NCI-H526 (cell line): ENCODE measurements at places on chromosomes 5 and 9.

GRCh38 chr5:160435532-160435931, 13.9 kb downstream of the PTTG1 start:
- no peak for DNase-seq

DNA sequence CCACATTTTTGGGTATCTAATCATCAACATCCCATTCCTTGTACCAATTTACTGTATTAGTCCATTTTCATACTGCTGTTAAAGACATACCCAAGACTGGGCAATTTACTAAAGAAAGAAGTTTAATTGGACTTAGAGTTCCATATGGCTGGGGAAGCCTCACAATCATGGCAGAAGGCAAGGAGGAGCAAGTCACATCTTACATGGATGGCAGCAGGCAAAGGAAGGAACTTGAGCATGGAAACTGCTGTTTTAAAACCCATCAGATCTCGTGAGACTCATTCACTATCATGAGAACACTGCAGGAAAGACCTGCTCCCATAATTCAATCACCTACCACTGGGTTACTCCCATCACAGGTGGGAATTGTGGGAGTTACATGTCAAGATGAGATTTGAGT, 95.4 kb upstream of the SLCO6A1 start:
- DNase-seq = no peak

- DNase-seq = peak; percentile 15
Measured at GRCh38 chr5:149791881-149792280, 61.8 kb downstream of the PPARGC1B start.

DNA sequence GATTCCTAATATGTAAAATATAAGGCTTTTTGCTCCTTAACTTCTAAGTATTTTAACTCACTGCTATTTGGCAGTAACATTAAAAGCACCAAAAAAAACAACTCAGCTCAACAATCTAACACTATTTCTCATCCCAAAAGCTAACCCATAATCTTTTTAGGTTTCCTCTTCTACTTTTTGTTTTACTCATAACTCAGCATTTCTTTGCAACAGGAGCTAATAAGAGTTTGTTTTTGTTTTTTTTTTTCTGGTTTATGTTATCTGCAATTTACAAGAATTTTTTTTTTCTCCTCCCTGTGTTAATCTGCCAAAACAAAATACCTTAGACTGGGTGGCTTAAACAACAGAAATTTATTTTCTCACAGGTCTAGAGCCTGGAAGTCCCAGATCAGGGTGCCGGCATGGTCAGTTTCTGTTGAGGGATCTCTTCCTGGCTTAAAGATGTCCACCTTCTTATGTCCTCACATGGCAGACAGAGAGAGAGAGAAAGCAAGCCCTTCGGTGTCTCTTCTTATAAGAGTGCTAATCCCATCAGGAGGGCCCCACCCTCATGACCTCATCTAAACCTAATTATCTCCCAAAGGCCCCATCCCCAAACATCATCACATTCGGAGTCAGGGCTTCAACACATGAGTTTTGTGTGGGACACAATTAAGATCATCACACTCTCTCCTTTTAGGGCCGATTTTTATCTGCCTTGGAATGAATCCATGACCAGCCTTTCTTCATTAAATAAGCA, 31.2 kb downstream of the ARL15 start:
- DNase-seq = no peak

- DNase-seq = no peak
Measured at GRCh38 chr9:98002808-98003207, 19.7 kb downstream of the ANP32B start.

DNA sequence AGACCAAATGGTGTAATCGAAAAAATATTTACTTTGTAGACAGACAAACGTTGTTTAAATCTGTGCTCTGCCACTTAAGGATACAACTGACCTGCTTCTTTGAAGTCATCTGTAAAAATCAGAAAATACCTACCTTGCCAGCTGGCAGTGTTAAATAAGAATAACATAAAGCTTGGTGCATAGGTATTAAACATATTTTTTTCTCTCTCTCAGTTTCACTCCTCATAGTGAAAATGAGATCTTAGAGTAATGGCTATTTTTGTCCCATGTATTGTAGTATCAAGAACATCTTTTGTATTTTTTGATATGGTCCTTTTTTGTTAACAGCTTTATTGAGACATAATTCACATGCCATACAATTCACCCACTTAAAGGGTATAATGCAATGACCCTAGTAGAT, 17.9 kb upstream of the RANBP17 start:
- DNase-seq = no peak
